Muscle of leg (tissue), 16 donors: ENCODE measurements at places on chromosomes 5 and 9.

- H3K27me3 ChIP-seq: no peaks in the 10 kb centered on the region
- no peak overlapping the region for H3K4me3 ChIP-seq
- DNase-seq: peak; percentile 44
- peak overlapping the region; percentile 25 for H3K27ac ChIP-seq
- peaks cover 22% of the 10 kb centered on the region for H3K4me1 ChIP-seq
- no peaks in the 10 kb centered on the region for H3K36me3 ChIP-seq
These were observed 83.2 kb upstream of the IRX4 start for GRCh38 chr5:1965925-1966324.

DNA sequence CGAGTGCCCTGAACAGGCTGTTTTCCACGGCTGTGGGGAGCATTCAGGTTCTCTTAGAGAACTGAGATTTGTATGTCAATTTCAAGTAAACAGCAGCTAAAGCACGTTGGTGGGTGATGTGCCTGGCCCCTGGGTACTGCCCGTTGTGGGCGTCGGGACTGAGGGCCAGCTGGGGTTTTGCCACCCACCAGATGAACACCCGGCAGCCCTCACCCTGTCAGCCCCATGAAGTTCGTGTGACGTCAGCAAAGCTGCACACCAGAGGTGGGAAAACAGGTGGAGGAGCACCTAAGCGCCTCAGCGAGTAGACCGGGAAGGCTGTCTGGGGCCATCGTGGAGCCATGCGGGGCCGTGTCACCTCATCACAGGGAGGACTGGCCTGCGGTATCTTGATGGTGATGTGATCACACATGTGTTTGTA is 9.2 kb downstream of the CEP72 start:
- peaks cover 49% of the 10 kb centered on the region for H3K36me3 ChIP-seq
- no peaks in the 10 kb centered on the region for H3K4me1 ChIP-seq
- H3K27me3 ChIP-seq: no peaks in the 10 kb centered on the region

GRCh38 chr9:94773655-94774054 is 47.2 kb downstream of the AOPEP start:
- H3K27me3 ChIP-seq: no peaks in the 10 kb centered on the region
- DNase-seq: no peak
- no peaks in the 10 kb centered on the region for H3K36me3 ChIP-seq
- H3K4me1 ChIP-seq: peaks cover 14% of the 10 kb centered on the region
- H3K4me3 ChIP-seq: no peak overlapping the region

DNA sequence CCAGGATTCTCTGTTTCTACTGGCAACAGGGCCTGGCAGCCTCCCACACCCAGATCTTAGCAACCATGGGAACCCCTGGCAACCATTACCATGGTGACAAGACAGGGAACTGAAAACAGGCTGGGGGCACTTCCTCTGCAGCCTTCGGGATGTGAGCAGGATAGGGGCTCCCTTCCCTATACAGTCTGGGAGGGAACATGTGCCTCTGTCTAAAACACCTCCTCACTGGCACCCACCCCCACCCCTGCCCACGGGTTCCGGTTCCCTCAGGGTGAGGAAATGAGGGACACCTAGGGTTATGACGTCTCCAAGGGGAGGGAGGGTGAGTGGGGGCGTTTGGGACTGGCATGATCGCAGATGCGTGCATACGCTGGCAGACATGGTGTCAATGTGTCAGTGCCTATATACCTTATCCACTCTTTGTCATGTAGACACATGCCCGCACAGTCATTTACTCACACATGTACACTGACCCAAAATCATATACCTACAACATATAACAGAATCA is 3.0 kb upstream of the DNAJB5 start:
- H3K4me3 ChIP-seq: no peak overlapping the region
- no peak overlapping the region for H3K27ac ChIP-seq
- H3K36me3 ChIP-seq: peaks cover 3% of the 10 kb centered on the region

GRCh38 chr5:148846930-148847329 is 20.5 kb downstream of the ADRB2 start:
- H3K4me3 ChIP-seq: no peak overlapping the region
- no peaks in the 10 kb centered on the region for H3K4me1 ChIP-seq
- peaks cover 3% of the 10 kb centered on the region for H3K27me3 ChIP-seq
- no peak overlapping the region for H3K27ac ChIP-seq
- DNase-seq: no peak

DNA sequence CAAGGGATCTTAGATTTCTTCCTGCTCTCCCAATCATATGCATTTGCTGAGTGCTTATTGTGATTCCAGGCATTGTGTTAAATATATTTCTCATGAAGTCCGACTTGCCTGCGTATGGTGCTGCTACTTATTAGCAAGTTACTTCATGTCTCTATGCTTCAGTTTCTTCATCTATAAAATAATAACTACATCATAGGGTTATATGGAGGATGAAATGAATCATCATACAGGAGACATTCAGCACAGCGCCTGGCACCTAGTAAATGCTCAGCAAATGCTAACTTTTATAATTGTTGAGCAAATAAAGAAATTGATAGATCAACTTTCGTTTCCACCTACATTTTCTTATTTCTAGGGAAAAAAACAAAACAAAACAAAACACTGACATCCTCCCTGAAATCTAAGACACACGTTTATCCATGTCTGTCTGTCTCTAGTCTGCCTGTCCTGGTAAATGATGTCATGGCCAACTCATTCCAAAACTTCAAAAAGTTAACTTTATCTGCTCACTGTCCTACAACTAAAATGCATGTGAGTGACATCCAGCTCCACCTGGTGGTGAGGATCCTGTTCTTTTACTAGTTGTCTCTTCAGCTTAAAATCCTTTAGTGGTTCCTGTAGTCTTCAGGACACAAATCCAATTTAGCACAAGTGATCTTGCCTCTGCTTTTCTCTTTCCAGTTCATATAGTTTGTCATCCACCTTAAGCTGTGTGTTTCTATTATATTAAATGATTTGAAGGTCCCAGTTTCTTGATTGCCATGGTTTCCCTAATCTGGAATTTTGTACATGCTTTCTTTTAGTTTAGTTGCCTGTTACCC is 27.7 kb downstream of the PPP3R2 start:
- H3K4me3 ChIP-seq: no peak overlapping the region
- H3K27ac ChIP-seq: no peak overlapping the region
- no peak for DNase-seq
- no peaks in the 10 kb centered on the region for H3K4me1 ChIP-seq
- H3K36me3 ChIP-seq: peaks cover 21% of the 10 kb centered on the region
